ENCODE measurements at places on chromosomes 13 and 19.

- DNase-seq: peak; percentile 21
- H3K36me3 ChIP-seq: no peaks in the 10 kb centered on the region
- H3K27ac ChIP-seq: no peak overlapping the region
- peaks cover 47% of the 10 kb centered on the region for H3K4me1 ChIP-seq
Observed at GRCh38 chr13:45847554-45848224, 3.9 kb downstream of the SIAH3 start.

DNA sequence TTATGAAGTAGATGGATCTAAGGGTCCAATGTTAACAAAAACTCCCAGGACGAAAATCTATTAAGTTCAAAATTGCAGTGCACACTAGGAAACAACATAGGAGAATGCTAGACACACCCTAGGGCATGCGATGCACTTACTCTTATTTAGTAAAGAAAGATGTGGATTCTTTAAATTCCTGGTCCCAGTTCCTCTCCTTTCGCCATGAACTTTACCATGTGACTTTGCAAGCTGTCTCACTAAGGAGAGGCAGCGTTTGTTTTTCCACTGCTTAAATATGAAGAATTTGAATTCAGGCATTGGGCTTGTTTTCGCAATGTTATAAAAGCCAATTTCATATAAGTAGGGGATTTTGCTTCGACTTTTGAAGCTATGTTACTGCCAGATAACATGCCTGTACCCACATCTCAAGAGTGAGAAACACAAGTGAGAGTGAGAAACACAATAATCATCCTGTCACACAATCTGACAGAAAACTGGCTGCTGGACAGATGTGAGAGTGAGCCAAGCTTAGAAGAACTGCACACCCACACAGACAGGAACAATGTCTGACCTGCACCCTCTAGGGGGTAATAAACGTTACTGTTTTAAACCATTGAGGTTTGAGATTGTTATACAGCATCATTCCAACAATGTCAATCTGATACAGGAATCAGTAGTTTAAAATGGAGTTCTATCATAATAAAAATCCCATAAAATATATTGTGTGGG, 1308.4 kb downstream of the SLITRK5 start:
- no peaks in the 10 kb centered on the region for H3K36me3 ChIP-seq
- H3K27ac ChIP-seq: no peak overlapping the region
- no peaks in the 10 kb centered on the region for H3K4me1 ChIP-seq
- no peaks in the 10 kb centered on the region for H3K27me3 ChIP-seq
- DNase-seq: no peak

DNA sequence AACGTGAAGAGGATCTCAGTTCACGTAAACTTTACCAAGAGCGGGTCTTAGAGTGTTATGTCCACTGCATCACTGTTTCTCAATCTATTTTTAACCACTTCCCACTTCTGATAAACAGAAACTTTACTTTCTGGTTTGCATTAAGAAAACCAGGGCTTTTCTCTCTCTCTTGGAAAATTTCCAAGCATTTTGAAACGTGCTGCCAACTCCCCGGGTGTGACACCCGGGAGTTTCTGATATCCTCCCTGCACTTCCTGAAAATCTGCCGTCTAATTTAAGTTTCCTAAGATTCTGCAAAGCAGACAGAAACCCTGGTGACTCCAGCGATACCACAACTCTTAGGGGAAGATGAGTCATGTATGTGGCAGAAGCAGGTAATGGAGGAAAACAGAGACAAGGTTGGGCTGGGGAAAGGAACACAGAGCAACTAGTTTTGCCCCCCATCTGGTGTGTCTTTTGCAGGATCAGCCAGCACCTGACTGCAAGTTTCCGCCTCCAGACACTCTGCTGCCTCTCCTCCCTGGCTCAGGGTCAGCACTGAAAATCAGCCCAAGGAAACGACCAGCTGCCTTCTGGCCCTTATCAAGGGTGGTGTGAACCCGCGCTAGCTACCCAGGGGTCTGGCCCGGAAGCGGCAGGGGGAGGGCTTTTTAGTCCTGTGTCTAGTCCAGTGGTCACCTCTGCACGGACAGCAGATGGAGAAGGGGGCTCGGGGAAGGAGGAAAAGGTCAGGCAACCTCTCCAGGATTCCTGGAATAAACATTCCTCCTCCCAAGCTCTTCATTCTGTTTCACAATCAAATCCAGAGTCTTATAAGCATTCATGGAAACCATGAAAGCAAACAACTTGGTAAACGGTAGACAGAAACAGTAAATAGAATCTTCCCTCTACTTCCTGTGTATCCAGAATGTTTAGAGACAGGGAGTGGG, 11.3 kb upstream of the FFAR2 start:
- H3K27me3 ChIP-seq: peaks cover 51% of the 10 kb centered on the region
- peaks cover 16% of the 10 kb centered on the region for H3K4me1 ChIP-seq
- peaks cover under 1% of the 10 kb centered on the region for H3K36me3 ChIP-seq
- H3K4me3 ChIP-seq: peak overlapping the region; percentile 5
- peak overlapping the region; percentile 54 for H3K27ac ChIP-seq
- peak; percentile 43 for DNase-seq

DNA sequence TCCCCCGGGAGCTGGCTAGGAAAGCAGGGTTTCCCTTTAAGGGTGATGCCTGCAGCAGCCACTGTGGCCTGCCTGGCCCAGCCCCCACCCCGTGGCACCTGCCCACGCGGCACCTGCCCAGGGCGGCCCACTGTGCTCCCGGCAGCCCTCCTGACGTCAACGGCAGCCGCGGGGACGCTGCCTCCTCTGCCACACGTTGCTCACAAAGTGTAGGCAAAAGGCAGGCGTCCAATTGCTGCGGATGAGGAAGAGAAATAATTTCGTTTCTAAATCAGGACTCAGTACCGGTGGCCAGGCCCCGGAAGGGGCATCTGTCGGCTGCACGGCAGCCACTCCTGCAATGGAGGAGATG, 122.3 kb downstream of the URI1 start:
- H3K4me1 ChIP-seq: no peaks in the 10 kb centered on the region
- no peaks in the 10 kb centered on the region for H3K27me3 ChIP-seq
- no peak for DNase-seq
- no peak overlapping the region for H3K4me3 ChIP-seq
- H3K36me3 ChIP-seq: no peaks in the 10 kb centered on the region

DNA sequence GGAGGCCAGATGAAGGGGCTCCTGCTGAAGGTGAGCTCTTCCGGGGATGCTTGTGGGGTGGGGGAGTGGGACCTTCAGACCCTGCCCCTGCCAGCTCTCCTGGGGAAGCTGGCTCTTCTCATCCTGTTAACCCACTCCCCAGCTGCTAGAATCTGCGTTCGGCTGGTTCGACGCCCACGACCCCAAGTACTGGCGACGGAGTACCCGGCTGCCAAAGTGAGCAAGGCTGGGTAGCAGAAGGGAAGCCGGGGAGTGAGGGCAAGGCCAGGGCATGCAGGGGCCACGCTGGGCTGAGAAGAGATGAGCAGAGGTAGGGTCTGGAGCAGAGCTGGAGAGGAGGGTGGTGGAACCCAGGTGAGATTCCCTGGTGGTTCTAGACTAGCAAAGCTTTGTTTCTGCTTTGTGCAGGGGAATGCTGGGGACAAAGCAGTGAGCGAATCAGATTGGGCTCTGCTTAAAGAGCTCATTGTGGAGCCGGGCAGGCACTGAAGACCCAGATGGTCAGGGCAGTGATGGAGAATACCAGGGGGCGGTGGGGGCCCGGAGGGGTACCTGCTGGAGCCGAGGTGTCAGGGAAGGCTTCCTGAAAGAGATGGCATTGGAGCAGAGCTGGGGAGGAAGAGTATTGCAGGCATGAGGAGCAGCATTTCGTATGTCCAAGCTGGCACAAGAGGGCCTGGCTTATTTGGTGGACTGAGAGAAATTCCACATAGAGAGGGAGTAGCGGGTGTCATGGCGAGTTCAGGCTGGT, 10.3 kb downstream of the KMT2B start:
- no peak overlapping the region for H3K4me3 ChIP-seq
- no peak for DNase-seq
- peaks cover 1% of the 10 kb centered on the region for H3K4me1 ChIP-seq
- no peaks in the 10 kb centered on the region for H3K27me3 ChIP-seq
- peaks cover 35% of the 10 kb centered on the region for H3K36me3 ChIP-seq

GRCh38 chr13:82713687-82714405, 1168.4 kb downstream of the SLITRK1 start:
- H3K27ac ChIP-seq: no peak overlapping the region
- H3K4me3 ChIP-seq: no peak overlapping the region
- no peaks in the 10 kb centered on the region for H3K36me3 ChIP-seq
- H3K27me3 ChIP-seq: no peaks in the 10 kb centered on the region

- no peaks in the 10 kb centered on the region for H3K36me3 ChIP-seq
- no peak for DNase-seq
- no peak overlapping the region for H3K27ac ChIP-seq
- H3K4me1 ChIP-seq: no peaks in the 10 kb centered on the region
- H3K27me3 ChIP-seq: no peaks in the 10 kb centered on the region
Observed at GRCh38 chr19:31727536-31727935, 378.3 kb upstream of the TSHZ3 start.

DNA sequence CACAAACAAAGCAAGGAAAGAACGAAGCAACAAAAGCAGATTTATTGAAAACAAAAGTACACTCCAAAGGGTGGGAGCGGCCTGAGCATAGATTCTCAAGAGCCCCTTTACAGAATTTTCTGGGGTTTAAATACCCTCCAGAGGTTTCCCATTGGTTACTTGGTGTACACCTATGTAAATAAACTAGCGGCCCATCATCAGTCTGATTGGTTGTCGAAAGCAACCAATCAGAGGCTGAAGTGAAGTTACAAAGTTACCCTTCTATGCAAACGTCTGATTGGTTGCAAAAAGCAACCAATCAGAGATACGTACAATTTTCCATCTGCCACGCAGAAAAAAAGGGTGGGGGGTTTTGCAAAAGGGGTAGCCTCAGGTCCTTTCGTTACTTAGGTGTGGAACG, 96.3 kb upstream of the UBAC2 start:
- H3K27me3 ChIP-seq: peaks cover 6% of the 10 kb centered on the region
- H3K36me3 ChIP-seq: peaks cover 3% of the 10 kb centered on the region
- no peak for DNase-seq
- H3K4me3 ChIP-seq: no peak overlapping the region
- H3K4me1 ChIP-seq: peaks cover 4% of the 10 kb centered on the region
- no peak overlapping the region for H3K27ac ChIP-seq

DNA sequence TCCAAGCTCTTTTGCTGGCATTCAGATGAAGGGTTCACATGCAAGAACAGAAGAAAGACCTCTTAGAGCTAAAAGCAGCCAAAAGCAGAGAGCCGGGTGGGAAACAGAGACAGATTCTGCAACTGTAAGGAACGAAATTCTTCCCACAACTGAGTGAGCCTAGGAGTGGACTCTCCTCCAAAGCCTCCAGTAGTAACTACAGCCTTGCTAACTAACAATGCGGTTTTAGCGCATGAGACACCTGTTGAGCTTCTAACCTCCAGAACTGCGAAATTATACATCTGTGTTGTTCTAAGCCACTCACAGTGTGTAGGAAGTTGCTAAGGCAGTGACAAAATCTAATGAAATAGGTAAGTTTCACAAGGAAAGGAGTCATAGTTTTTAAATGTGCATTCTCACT, 98.1 kb upstream of the SLITRK1 start:
- no peak for DNase-seq
- H3K4me3 ChIP-seq: no peak overlapping the region
- H3K27ac ChIP-seq: no peak overlapping the region
- H3K27me3 ChIP-seq: no peaks in the 10 kb centered on the region
- no peaks in the 10 kb centered on the region for H3K36me3 ChIP-seq
- H3K4me1 ChIP-seq: peaks cover 9% of the 10 kb centered on the region

- no peak overlapping the region for H3K4me3 ChIP-seq
- no peaks in the 10 kb centered on the region for H3K4me1 ChIP-seq
- H3K27ac ChIP-seq: no peak overlapping the region
- DNase-seq: no peak
Observed at GRCh38 chr13:47672245-47673008, 328.6 kb downstream of the SUCLA2 start.

DNA sequence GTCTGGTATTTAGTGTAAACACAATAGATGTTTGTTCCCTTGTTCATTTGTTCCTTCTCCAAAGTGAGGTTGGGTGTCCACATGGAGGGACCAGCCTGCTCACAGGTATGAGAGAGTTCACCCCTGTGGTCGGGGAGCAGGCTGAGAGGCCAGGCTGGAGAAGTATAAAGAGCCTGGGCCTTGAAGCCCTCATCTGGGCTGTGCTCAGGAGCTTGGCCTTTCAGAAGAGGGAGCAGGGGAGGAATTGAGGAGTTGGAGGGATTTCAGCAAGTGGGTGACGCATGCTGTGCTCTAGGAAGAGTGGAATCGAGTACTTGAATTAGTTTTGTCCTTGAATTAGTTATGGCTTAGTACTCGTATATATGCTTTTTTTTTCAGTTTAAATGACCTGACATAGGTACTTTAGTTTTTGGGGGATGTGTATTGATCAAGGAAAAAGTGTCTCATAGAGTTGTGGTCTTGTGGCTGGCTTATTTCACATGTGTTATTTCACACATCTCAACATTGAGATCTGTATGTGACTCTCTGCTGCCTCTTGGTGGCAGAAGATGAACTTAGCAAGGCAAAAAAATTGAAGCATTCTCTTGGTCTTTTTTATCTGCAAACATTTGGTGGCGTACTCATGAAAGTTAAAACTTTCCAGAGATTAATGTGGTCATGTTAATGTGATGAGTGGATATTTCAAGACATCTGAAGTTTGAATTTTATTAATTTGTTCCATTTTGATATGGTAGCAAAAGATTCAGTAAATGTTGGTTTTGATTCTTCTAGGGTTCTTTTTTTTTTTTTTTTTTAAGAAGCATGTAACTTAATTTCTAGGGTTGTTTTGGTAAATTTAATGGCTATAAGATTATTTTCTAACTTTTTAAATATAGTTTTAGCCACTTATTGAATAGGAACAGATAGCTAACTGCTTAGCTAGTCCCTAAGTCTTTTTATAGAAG, 54.3 kb downstream of the SLAIN1 start:
- H3K27me3 ChIP-seq: no peaks in the 10 kb centered on the region
- H3K4me3 ChIP-seq: no peak overlapping the region
- H3K4me1 ChIP-seq: peaks cover 25% of the 10 kb centered on the region
- H3K27ac ChIP-seq: peak overlapping the region; percentile 83
- DNase-seq: peak; percentile 41

GRCh38 chr19:48963371-48964204, 1.5 kb upstream of the FTL start:
- peaks cover 4% of the 10 kb centered on the region for H3K27me3 ChIP-seq
- peaks cover 51% of the 10 kb centered on the region for H3K4me1 ChIP-seq
- peak overlapping the region; percentile 97 for H3K27ac ChIP-seq
- H3K4me3 ChIP-seq: peak overlapping the region; percentile 99

DNA sequence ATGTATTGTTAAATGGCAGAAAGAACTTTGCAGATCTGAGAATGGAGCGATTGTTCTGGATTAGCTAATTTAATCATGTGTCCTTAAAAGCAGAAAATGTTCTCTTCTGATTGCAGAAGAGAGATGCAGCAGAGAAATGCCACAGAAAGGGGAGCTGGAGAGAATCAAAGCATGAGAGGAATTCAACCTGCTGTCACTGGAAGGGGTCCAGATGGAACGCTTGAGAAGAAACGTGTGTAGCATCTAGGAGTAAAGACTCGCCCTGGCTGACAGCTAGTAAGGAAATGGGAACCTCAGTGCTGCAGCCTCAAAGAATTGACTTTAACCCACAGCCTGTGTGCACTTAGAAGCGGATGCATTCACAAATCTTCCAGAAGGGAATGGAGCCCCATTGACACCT, 502.8 kb downstream of the KLF12 start:
- no peak overlapping the region for H3K4me3 ChIP-seq
- no peaks in the 10 kb centered on the region for H3K27me3 ChIP-seq
- no peaks in the 10 kb centered on the region for H3K36me3 ChIP-seq

- H3K4me3 ChIP-seq: no peak overlapping the region
- no peak for DNase-seq
- H3K27ac ChIP-seq: no peak overlapping the region
- H3K36me3 ChIP-seq: no peaks in the 10 kb centered on the region
Observed at GRCh38 chr13:111484141-111484925, 163.9 kb downstream of the TEX29 start.
